Activated T-cell treated with anti-CD3 and anti-CD28 coated beads, Interleukin-2, amount 50 U/mL, for 4 hours (primary cell): ENCODE measurements at places on chromosomes 16 and 17. TPM values are rescaled to one million over a fixed set of nuclear protein-coding genes. Genes with fewer than 3 reads are reported as not detected.

DNA sequence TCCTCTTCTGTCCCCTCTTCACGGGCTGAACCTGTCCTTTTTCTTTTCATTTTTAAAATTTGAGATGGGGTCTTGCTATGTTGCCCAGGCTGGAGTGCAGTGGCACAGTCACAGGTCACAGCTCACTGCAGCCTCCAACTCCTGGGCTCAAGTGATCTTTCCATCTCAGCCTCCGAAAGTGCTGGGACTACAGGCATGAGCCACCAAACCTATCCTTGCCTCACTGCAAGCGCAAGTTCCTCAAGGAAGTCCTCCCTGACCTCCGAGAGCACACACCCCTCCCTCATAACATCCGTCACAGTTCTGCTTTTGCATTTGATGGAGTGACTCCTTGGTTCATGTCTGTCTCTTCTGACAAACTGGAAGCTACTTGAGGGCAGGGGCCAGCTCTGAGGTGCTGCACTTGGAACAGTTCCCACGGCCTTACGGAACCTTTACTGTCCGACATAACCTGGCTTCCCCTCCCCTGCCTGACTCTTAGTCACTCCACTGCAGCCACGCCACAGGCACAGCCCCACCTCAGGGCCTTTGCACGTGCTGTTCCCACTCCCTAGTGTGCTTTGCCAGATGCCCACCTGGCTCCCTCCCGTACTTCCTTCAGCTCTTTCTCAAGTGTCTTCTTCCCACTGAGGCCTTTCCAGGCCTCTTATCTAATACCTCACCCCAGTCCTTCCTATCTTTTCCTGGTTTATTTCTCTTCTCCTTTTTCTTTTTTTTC lies 4.4 kb downstream of the TBX6 start:
- no peak for DNase-seq

GRCh38 chr16:17451843-17452242 lies 18.9 kb downstream of the XYLT1 start:
- DNase-seq, result no peak

- DNase-seq, result no peak
Observed at GRCh38 chr16:4696172-4696904, 3.0 kb downstream of the NUDT16L1 start.

LDHD gene
- not detected for total RNA-seq

DNA sequence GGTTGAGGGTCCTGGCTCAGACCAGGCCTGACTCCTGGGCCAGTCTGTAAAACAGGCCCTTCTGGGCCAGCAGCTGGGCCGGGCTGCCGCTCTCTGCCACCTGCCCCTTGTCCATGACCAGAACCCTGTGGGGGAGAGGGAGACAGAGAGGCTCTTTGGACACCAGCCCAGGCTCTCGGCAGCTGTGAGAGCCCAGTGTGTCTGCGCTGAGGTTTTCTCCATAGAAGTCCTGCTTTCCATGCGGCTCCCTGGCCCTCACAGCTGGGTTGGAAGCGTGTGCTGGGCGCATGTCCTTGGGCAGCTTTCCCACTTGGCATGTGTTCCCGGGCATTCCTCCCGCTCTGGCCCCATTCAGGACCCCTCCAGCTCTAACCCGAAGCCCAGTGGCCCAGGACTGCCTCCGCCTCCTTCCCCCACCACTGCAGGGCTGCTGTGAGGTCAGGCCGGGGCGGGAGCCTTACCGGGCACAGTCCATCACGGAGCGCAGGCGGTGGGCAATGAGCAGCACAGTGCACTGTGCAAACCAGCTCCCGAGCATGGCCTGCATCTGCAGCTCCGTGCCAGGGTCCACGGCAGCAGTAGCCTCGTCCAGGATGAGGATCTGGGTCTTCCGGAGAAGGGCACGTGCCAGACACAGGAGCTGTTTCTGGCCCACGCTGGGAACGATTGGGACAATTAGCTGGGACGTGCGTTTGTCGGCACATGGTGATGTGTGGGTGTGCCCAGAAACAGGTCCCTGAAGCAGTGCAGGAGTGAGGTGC lies 73.0 kb downstream of the ABCC6 start:
- DNase-seq, result no peak

GRCh38 chr16:15946257-15947044 lies 3.0 kb upstream of the ABCC1 start:
- no peak for DNase-seq

DNA sequence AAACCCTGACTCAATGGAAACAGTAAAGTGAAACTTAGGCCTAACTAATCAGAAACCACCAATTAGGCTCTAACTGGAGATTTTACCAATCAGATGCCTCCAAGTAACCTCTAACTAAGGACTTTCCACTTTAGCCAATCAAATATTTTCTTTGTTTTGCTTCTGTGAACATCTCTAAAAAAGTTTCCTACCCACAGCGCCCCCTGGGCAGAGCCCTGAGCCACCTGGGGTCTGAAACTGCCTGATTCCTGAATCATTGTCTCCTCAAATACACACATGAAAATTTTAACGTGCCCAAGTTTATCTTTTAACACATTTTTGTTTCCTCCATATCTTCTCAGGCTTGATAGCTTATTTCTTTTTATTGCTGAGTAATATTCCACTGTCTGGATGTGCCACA lies 19.0 kb downstream of the ADAD2 start:
- DNase-seq, result no peak

GRCh38 chr17:4019275-4019674 lies 55.0 kb upstream of the ATP2A3 start:
- DNase-seq, result no peak

DNA sequence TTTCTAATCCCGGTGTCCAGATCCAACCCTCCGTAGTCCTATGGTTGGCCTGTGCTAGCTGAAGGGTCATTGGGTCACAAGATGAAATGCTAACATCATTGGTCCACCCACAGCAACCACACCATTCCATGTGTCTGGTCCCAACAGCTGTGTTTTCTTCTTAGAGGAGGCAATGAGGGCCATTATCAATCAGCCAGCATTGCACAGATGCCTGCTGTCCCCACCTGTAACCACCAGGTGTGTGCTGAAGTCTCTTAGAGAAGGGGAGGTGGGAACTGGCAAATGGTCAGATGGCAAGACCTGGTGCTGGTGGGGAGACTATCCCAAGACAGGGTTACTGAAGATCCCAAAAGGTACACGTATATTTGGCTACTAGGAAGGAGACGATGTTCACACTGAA lies 37.4 kb downstream of the HIC1 start:
- no peak for DNase-seq

CCNF gene
- 7.4 TPM for total RNA-seq

ZNF385C gene
- total RNA-seq, result 0.29 TPM

- DNase-seq, result no peak
Observed at GRCh38 chr16:55349867-55350266, 25.9 kb downstream of the IRX6 start.

TNFRSF17 gene
- not detected for total RNA-seq

DNA sequence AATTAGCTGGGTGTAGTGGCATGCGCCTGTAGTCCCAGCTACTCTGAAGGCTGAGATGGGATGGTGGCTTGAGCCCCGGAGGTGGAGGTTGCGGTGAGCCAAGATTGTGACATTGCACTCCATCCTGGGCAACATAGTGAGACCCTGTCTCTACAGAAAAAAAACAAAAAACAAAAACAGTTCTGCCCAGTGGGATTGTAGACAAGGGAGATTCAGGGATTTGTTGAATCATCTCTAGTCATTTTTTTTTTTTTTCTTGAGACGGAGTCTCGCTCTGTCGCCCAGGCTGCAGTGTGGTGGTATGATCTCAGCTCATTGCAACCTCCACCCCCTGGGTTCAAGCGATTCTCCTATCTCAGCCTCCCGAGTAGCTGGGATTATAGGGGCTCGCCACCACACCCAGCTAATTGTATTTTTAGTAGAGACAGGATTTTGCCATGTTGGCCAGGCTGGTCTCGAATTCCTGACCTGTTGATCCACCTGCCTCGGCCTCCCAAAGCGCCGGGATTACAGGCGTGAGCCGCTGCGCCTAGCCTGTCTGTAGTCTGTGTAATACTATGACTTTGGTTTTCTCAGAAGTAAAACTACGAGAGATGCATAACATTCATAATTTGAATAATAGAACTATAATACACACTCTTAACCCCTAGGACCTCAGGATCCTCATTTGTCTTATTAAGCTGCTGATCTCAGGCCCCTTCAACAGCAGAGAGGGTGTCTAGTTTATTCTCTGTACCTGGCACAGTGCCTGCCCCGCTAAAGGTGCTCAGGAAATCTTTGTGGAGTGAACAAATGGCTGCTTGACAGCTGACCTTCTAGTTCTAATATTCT lies 1.4 kb downstream of the TEN1 start:
- DNase-seq, result no peak
